ENCODE measurements at places on chromosomes 2 and 18.

- no peak for DNase-seq
Measured at GRCh38 chr2:4255491-4255890, 552.1 kb downstream of the DCDC2C start.

DNA sequence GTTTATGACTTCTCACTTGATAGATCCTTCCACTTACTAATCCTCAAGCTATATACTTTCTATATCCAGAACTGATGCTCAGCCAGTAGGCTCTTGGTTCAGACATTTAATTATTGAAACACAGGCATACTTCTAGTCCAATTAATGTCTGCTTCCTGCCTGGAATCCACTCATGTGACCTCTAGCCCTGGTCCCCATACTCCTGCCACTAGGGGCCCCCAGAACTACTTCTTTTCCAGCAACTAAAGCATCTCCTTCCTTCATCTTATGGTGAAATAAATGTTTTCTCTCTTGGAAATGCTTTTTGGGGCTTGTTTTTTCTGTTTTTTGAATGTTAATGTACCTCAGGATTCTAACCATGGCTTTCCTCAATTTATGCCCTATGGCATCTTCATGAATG, 527.6 kb downstream of the SATB2 start:
- DNase-seq, result no peak

GRCh38 chr18:55268151-55268601, 308.9 kb upstream of the CCDC68 start:
- DNase-seq, result no peak

GRCh38 chr2:12035029-12035720, 288.7 kb downstream of the LPIN1 start:
- no peak for DNase-seq

GRCh38 chr2:168243061-168243460, 4.3 kb downstream of the STK39 start:
- DNase-seq, result no peak

GRCh38 chr2:168738062-168738461, 64.4 kb upstream of the NOSTRIN start:
- no peak for DNase-seq

GRCh38 chr18:3748086-3748485, 298.1 kb downstream of the TGIF1 start:
- no peak for DNase-seq

- DNase-seq, result no peak
Measured at GRCh38 chr2:33535421-33535820, 59.0 kb downstream of the RASGRP3 start.

Measured in activated CD4-positive, CD25-positive, alpha-beta regulatory T cell (primary cell).